ENCODE measurements at places on chromosomes 5 and 9.

- peak; percentile 48 for DNase-seq
Measured at GRCh38 chr9:6944896-6945295, 187.1 kb downstream of the KDM4C start.

GRCh38 chr5:82277987-82278710 is at the start of gene RPS23:
RPS23 (minus strand) TSS chr5:82278354; CDS start chr5:82278323, 31 bp downstream.
- peak; percentile 90 for DNase-seq

DNA sequence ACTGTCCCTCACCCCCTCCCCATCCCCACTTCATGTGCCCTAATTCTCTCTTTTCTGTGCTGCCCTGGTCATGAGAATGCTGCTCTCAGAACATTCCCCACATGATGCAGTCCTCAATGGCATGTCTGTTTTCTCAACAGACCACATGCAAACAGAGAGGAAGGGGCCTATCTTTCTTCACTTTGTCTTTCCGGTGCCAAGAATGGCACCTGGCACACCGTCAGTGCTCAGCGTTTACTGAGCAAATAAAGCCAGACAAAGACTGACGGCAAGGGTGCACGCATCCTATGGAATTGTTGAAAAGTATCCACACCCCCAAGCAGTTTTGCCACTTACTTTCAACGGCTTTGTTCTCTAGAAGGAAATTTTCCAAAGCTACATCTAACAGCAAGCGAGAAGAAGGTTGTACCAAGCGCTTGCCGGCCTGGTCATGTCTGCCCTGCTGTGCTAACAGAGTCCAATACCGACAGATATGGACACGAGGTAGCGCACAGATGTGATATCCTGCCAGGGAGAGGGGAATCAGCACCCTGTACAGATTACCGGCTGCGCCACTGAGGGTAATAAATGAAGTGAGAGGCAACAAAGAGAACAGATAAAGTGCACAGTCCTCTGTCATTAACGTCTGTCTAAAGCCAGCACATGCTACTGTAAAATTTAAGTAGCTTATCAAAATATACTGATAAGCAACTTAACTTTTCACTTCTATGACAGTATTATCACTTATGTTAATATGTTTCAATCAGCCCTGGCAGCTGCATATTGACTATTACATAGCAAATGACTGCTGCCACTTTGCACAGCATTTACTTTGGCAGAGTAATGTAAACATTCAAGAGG is 251.7 kb downstream of the DENND1A start:
- DNase-seq: no peak

DNA sequence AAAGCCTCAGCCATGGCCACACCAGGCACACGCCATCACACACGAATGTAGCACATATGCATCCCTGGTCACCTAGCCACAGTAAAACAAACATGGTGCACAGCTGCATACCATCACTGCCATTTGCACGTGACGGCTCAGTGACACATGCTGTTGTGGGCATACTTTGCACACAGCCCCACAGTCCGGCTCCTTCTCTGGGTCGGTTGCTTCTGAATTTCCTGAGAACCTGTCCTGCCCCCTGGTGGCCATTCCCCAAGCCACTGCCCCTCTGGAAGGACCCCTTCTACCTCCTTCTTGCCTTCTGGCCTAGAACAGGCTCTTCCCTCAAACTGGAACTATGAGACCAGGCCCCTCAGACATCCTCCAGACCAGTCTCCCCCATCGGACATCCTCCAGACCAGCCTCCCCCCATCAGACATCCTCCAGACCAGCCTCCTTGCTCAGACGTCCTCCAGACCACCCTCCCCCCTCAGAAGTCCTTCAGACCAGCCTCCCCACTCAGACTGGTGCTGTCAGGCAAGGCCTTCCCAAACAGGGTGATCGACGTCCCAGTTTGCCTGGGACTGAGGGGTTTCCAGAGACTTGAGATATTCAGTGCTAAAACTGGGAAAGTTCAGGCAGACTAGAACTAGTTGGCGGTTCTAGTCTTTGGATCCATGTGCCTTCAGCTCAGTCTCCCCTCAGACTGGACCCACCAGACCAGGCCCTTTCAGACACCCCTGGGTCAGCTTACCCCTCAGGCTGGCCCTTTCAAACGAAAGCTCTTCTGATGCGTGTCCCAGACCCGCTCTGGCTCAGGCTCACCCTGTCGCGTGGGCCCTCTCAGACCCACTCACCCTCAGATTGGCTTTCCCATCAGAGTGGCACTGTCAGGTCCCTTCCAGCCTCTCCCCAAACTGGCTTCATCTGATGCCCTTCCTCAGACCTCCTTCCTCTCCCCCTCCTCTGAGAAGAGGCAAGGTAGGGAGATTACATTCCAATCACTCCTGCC is 24.3 kb upstream of the ENHO start:
- peak; percentile 78 for DNase-seq

- DNase-seq: peak; percentile 45
Measured at GRCh38 chr9:32968101-32969011, 33.1 kb downstream of the APTX start.

DNA sequence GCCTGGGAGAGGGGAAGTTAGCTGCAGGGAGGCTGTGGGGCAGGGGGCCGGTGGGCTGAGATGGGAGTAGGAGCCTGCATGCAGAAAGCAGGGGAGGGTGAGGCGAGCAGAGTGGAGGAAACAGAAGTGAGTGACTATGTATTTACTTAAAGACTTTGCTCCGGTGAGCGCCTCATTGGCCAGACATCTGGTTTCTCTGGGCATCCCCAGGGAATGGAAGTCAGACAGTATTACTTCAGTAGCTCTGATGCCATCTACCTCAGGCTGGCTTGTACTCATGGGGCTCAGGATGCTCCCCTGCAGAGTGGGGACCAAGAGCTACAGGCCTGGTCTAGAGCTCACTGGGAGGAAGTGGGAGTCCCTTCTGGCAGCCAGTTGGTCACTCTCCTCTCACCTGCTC is 78.2 kb upstream of the ARAP3 start:
- DNase-seq: no peak

DNA sequence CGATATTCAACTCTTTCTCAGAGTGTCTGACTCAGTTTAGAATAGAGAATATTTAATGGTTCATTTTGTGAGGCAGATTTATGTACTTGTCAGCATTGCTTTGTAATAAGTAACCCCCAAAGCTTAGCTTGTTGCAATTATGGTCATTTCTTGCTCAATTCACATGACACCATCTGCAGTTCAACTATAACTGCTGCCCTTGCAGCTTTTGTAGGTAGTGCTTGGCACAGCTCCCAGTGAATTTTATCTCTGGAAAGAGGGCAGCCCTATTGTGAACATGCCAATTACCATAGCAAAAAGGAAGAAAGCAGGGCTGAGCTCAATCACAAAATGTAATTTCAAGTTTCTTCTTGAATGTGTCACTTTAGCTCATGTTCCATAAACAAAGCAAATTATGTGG is 1587.7 kb upstream of the ACO1 start:
- peak; percentile 6 for DNase-seq

DNA sequence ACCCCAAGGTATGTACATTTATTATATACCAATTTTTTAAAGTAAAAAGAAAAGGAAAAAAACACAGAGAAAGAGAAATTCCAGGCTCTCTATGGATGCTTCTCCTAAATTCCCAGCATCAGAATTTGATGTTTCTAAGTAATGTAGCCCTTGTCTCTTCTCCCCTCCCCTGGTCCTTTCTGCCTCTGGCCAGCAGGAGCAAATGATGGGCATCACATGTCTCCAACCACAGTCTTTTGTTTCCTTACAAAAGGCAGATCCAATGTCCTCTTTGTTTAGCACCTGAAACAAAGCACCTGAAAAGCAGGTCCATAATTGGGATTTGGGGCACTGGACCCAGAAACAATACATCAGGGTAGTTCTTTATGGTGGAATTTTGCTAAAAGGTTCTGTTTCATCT is 50.4 kb upstream of the APC start:
- DNase-seq: no peak

DNA sequence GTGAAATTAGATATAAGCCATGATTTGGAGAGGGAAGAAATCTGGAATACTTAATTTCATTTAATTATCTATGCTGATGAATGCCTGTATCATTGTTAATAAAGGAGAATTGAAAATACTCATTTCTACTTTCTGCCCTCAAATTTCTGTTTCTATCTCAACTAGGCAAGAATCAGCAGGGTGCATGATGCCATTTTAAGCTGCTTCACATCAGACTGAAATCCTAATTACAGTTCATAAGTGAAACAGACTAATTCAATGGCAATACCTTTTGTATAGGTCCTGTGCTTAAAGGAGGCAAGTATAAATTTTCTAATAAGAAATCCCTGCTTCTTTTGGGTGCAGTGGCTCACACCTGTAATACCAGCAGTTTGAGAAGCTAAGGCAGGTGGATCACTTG is 22.3 kb upstream of the TAL2 start:
- no peak for DNase-seq

- DNase-seq: no peak
Measured at GRCh38 chr9:124747065-124747464, 24.0 kb downstream of the NR6A1 start.

DNA sequence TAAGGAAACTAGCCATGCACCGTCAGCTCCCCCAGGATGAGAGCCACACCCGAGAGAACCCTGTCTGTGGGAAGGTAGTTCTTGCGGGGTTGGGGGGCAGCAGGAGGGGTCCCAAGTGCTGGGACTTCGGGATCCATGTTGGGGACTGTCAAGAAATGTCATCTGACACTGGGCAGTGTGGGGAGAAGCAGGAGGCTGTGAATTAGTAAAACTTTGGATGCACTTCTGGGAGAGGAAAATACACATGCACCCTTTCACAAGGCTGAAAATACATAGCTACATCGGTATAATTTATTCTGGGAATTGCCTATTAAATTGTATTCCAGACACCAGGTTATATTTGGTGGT is 109.6 kb upstream of the RPS23 start:
- no peak for DNase-seq

DNA sequence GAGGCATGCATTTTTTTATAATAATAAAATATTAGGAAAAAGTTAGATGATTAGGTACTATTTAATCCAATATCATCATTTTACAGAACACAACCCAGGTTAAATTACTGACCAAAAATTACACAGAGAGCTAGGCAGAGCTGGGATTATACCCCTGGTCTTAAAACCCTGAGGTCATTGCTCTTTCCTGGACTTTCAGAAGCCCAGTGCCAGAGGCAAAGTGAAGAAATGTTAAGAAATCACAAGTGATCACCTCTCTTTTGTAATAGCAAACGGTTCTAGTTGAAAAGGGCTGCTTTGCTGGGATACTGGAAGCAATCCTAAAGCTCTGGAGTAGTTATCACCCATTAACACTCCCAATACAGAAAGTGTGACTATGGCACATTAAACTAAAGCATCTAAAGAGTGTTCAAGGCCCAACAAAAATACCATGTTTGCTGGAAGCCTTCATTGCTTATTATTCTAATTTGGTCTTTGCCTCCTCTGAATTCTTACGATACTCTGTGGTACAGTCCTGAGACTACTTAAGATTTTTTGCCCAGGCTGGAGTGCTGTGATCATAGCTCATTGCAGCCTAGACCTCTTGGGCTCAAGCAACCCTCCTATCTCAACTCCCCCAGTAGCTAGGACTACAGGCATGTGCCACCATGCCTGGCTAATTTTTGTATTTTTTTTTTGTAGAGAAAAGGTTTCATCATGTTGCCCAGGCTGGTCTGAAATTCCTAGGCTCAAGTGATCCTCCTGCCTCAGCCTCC is 575.9 kb downstream of the RAB3C start:
- no peak for DNase-seq

DNA sequence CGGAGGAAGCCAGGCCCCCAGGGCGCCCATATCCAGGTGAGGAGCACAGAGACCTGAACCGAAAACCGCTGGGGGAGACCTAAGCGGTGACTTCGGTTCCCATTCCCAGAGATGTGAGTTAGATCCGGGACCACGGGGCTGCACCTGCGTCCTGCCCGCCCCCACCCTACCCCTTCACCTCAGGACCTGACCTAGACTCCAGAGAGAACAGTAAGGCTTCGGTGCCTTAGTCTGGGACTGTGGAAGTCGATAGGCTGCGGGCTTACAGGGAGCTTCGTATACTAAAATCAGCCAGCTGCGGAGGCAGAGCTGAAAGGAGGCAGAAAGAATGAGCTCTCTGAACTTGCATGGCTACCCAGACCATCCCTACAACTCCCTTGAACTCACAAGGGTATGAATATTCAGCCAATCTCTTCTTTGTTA is 518 bp upstream of the FAM13B start:
- peak; percentile 5 for DNase-seq

GRCh38 chr5:179241764-179242370 is 103.4 kb downstream of the ADAMTS2 start:
- DNase-seq: no peak

- DNase-seq: no peak
Measured at GRCh38 chr5:87339986-87340385, 72.3 kb downstream of the RASA1 start.

- DNase-seq: peak; percentile 82
Measured at GRCh38 chr5:178786859-178787499, 56.5 kb upstream of the ZNF354A start.

- DNase-seq: peak; percentile 95
Measured at GRCh38 chr9:79694676-79695400, 123.1 kb downstream of the TLE4 start.

DNA sequence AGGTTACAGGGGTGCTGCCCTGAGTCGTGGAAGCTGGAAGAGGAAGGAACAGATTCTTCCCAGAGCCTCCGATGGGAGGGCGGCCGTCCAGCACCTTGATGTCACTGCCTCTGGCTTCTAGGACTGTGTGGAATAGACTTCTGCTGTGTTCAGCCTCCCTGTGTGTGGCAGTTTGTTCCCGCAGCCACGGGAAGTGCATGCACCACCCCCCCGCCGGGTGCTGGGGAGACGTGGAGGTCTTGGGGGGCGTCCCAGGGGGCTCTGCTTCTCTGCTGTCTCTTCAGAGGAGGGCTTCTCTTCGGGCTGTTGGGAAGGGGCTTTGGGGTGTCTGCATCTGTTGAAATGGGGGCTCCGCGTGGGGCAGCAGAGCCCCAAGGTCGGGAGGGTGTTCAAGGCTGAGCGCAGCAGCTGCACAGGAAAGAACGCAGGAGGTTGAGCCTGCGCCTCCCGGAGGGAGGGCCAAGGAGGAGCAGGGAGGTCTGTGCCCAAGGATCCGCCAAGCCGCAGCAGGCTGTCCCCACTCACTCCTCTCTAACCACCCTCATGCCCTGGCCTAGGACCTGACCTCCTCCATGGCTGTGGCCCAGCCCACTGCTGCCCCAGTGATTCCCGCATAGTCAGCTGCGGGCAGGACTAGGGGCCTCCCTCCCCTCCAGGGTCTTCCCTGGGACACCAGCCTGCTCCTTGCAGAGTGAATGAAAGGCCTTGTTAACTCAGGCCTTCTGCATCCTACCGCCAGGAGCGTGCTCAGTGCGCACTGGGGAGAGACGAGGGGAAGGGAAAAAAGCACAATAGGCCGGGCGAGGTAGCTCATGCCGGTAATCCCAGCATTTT is 45.0 kb downstream of the ROPN1L start:
- no peak for DNase-seq

Data from iris pigment epithelial cell (primary cell).